ENCODE measurements at places on chromosomes 7 and 10.

DNA sequence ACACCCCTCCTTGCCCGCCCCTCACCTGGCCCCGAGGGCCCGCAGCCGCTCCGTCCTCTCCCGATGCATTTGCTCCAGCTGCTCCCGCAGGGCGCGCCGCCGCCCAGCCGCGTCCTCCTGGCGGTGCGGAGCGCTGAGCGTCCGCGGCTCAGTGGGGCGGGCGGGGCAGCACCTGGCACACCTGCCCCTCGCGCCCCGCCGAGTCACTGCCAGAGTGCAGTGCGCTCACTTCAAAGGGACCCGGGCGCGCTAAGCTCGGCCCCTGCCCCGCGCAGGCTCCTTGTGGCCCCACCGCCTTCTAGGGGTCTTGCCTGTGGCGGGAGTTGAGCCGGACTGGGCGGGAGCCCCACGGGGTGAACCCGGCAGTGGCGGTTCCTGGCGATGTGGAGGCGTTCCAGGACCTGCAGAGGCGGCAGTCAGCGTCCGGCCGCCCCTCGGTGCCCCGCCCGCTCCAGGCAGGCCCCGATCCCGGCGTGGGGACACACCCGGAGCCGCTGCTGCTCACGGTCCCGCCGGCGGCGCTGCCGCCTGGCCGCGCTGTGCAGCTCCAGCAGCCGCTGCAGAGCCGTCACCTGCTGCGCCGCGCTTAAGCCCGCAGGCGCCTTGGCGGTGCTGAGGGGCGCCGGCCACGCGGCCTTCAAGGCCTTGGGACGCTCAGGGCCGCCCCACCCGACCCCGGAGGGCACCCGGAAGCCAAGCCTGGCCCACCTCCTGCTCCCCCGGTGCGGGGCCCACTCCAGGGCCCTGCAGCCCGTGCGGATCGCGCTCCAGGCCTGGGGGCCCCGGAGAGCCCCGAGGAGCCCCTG is 6.7 kb downstream of the ATP6V1F start:
- no peak for DNase-seq

- no peak for DNase-seq
Measured at GRCh38 chr7:91668217-91668616, 212.3 kb downstream of the MTERF1 start.

DNA sequence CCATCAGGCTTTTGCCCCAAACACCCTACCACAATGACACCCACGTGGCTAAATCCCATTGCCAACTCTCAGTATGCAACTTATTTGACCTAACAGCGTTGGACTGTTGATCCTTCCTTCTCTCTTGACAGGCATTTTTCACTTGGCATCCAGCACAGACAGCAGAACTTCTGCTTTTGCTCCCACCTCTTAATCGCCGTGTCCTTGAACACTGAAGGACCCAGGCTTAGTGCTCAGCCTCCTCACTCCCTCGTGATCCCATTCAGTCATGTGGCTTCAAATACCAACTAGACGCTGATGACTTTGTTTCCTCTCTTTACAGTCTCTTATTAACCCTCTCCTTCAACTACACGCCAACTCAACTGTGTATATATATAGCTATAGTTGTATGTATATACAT is 25.0 kb downstream of the ZFAND2A start:
- no peak for DNase-seq

GRCh38 chr7:42155584-42156290 is 81.3 kb downstream of the GLI3 start:
- no peak for DNase-seq

- DNase-seq, result no peak
Measured at GRCh38 chr7:41046776-41047175, 656.1 kb downstream of the INHBA start.

DNA sequence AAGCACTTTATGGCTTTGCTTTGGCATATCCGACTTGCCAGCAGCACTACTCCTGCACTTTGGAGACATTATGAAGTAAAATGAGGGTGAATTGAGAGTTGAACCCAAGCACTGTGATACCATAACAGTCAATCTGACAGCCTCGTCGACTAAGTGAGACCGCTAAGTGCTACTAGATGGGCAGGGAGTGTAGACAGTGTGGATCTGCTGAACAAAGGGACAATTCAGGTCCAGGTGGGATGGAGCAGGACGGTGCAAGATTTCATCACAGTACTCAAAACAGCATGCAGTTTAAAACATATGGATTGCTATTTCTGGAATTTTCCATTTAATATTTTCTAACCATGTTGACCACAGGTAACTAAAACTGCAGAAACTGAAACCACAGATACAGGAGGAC is 20.8 kb upstream of the PRTFDC1 start:
- no peak for DNase-seq

GRCh38 chr7:45215601-45216062 is 58.0 kb downstream of the RAMP3 start:
- no peak for DNase-seq

- DNase-seq, result no peak
Measured at GRCh38 chr7:44977304-44977958, 1.4 kb downstream of the MYO1G start.

- DNase-seq, result no peak
Measured at GRCh38 chr10:79248341-79249185, 98.7 kb upstream of the PPIF start.

- DNase-seq, result no peak
Measured at GRCh38 chr7:115135769-115136410, 214.0 kb downstream of the MDFIC start.

- DNase-seq, result no peak
Measured at GRCh38 chr10:103991393-103992128, 24.6 kb downstream of the SLK start.

Data from amygdala (tissue), 56 donors.